WERI-Rb-1 (cell line): ENCODE measurements at places on chromosomes 7 and 10.
A peak's percentile ranks its signal among the peaks of the same experiment; 100 is the strongest.

GRCh38 chr10:63480237-63480636 is 14.5 kb upstream of the JMJD1C start:
- DNase-seq = no peak

DNA sequence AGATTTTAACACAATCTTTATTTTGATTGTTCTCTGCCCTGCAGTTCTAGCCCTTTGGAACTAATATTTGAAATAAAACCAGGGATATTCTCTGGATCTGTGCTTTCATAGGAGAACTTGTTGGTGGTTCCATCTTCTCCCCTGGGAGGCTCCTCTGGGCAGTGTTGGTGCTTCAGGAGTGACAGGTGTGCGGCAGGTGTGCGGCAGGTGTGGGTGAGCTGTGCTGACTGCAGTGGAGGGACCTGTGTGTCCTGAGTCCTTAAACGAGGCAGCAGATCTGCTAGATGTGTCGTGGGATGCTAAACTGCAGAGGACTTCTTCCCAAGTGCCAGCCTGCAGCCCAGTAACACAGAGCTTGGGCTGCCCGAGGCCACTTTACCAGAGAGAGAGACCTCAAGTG is 98.4 kb downstream of the LYZL1 start:
- DNase-seq = no peak

DNA sequence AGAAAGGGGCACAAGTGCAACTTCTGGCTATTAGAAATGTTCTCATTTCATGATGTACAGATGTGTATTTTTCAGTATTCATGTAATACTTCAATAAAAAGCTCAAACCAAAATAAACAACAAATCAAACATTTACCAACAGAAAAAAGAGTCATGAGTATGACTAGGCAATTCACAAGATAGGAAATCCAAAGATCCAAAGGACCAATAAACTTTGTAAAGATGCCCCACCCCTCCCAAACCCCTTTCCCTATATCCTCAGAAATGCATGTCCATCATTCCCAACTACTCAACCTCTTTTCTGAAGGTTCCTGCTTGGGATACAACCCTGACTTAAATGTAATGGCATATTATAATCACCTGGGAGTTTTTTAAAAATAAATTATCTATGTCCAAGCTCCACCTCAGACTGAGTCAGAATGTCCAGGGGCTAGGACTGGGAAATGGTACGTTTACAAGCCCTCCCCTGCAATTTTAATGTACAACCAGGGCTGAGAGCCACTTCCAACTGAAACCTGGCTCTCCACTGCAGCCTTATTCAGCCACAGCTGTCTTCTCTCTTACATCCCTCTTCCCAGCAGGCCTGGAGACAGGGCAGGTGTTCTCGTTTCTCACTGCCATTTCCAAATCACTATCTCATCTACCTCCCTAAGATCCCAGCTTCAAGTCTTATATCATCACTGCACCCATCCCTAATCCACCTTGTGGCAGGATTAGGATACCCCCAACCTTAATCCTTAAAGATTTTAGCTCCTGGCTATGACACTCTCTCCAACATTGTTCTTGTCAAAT is 36.5 kb downstream of the COA1 start:
- DNase-seq = peak; percentile 20

DNA sequence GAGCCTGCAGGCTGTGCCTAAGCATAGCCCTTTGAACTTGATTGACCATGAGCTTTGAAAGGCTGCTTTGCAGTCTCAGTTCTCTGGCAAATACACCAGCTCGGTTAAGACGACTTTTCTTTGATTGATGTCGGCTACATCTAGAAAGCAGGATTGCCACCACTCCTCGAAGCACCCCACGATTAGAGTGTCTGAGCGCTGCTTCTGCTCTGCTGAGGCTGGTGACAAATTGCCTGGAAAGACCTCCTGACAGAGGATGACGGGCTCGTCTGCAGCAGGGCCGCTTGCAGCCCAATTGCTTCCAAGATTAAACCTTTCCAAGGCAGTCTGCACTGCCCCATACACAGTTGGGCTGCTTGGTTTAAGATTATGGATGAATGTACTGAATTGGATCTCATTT is 182.0 kb downstream of the CUX1 start:
- DNase-seq = peak; percentile 72

- DNase-seq = no peak
These were observed 19.4 kb upstream of the EPHB6 start for GRCh38 chr7:142835487-142835886.

DNA sequence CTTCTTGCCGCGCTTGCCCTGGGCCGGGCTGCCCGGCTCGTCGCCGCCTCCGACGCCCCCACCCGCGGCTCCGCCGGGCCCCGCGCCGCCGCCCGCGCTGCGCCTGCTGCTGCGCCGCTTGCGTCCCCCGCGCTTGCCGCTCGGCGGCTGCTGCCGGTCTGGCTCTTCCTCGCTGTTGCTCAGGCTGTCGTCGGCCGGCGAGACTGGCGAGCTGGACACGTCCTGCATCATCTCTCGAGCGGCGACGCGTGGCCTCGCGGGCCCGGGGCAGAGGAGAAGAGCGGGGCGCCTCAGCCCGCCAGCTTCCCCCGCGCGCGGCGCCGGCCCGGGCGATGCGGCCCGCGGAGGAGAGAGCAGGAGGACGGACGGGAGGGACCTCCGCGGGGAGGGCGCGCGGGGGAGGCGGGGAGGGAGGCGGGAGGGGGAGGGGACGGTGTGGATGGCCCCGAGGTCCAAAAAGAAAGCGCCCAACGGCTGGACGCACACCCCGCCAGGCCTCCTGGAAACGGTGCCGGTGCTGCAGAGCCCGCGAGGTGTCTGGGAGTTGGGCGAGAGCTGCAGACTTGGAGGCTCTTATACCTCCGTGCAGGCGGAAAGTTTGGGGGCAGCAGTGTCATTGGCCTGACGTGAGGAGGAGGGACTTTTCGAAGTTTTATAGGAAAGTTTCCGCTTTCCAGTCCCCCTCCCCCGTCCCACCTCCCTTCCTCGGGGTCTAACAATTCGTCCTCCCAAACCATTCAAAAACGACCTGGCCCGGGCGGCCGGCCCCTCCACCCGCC is at the start of gene TWIST1:
TWIST1 (minus strand) TSS at position 546 of the 779 bp plus-strand sequence; CDS start at position 231, 315 bp downstream.
- peak; percentile 44 for DNase-seq

DNA sequence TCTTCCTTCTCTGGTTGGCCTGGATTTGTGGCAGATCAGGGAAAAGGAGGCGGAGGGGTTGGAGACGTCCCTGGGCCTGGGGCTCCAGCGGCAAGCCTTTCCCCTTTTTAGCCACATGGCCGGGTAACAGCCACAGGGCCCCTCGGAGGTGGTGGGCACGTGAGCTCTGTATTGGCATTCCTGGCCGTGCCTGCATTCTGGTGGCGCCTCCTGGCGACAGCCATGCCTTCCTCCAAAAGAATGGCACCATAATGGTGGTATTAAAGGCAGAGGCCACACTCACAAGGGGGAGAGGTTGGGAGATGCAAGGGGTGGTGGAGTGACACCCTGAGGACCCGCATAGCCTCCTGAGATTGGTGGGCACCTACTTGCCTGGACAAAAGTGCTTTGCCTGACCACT is 3.0 kb upstream of the AQP1 start:
- no peak for DNase-seq

DNA sequence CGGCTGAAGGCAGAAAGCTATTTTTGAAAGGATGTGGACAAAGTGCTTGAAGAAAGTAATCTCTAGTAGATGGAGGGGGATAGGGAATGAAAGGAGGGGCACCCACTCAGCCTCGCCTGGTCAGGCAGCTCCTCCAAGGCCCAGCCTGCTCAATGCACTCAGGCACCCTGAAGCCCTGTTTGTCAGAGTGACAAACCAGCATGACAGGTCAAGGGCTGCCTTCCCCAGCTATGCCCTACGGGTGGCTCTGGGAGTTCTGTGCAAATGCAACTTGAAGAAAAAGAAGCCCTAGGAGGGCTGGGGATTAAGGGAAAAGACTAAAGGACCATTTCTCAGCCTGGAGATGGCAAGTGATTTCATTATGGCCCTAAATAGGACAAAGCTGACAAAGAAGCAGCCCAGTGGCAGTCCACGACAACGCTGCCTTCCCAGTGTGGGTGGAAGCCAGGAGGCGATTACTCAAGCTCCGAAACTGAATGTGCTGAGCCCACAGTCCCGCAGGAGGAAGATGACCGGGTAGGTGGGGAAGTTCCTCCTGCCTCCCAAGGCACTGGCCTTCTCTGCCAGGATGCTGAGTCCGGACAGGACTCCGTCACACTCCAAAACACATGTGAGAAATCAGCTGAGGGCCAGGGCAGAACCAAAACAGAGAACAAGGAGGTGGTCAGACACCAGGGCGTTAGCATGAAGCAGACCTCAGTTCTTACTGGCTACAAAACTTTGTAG is 16.3 kb downstream of the LIPA start:
- DNase-seq = no peak

GRCh38 chr10:8616166-8616565 is 561.7 kb downstream of the GATA3 start:
- DNase-seq = no peak

GRCh38 chr10:133088956-133089800 is 1.5 kb downstream of the ADGRA1 start:
- no peak for DNase-seq
